Lung (tissue), 17 donors: ENCODE measurements at places on chromosomes 12 and 14. TPM values are rescaled to one million over a fixed set of nuclear protein-coding genes. Genes with fewer than 3 reads are reported as not detected.

DNA sequence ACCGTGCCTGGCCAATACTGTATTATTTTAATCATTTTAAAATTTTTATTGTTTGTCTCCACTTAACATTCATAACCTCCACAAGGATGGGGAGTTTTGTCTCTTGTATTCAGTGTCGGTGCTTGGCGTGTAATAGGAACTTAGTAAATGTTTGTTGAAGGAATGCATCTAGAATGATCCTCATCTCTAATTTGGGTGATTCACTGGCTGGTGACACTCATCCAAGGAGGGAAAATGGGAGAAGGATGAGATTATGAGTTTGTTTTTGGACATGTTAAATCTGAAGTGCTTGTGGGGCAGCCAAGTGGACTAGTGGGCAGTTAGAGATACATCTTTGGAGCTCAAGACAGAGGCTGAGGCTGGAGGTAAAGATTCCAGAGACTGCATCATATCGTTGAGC lies 5.1 kb downstream of the KLC1 start:
- H3K27me3 ChIP-seq = no peaks in the 10 kb centered on the region
- no peak for DNase-seq
- H3K27ac ChIP-seq = no peak overlapping the region
- H3K36me3 ChIP-seq = peaks cover 5% of the 10 kb centered on the region

- H3K4me3 ChIP-seq = no peak overlapping the region
- H3K27me3 ChIP-seq = no peaks in the 10 kb centered on the region
- no peaks in the 10 kb centered on the region for H3K36me3 ChIP-seq
Measured at GRCh38 chr14:104942586-104942985, 17.9 kb downstream of the PLD4 start.

GRCh38 chr12:56635806-56636674 lies 5.9 kb upstream of the BAZ2A start:
- H3K36me3 ChIP-seq = peaks cover 30% of the 10 kb centered on the region
- H3K4me1 ChIP-seq = peaks cover 53% of the 10 kb centered on the region
- H3K4me3 ChIP-seq = peak overlapping the region; percentile 74
- peak overlapping the region; percentile 77 for H3K27ac ChIP-seq
- peak; percentile 91 for DNase-seq
- no peaks in the 10 kb centered on the region for H3K27me3 ChIP-seq

DNA sequence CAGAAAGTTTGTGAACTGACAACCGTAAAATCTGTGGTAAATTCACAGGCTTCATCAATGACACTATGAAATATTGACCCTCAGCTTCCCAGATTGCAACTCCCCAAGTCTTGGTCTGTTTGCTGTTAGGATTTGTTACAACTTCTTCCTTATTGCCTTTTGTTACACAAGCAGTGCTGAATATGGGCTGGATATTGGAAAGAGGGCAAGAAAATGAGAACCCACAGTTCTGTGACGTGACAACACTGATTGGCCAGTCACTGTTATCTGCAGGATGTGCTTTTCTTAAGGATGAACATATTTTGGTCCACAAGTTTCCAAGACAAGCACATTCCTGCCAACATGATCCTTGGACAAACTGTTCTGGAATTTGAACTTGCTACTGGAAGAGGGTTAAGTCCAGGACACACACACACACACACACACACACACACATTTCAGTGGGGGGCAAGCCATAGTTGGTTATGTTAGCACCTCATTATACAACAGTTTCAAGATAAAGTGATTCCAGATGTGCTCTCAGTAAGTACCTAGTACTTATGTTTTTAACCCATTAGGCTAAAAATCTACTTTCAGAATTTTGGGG lies 16.6 kb upstream of the SLC38A2 start:
- peak; percentile 86 for DNase-seq
- H3K27ac ChIP-seq = no peak overlapping the region
- H3K27me3 ChIP-seq = no peaks in the 10 kb centered on the region
- no peak overlapping the region for H3K4me3 ChIP-seq
- H3K36me3 ChIP-seq = no peaks in the 10 kb centered on the region
- H3K4me1 ChIP-seq = peaks cover 8% of the 10 kb centered on the region

DNA sequence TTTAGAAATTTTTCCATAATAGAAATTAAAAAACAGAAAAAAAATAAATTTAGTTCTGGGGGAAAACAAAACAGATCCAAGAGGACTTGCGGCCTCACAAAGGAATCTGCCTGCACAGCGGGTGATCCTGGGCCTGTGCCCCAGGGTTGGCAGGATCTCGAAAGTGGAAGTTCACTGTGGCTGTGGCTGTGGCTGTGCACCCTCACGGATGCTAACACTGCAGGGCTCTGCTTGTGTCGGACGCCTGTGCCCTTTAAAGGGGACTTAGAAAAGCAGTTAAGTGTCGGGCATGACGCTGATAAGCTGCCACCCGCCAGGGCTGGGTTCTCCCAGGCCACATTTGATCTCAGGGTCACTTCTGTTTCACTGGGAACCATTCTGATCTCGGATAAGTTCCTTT lies 209.1 kb downstream of the TTC7B start:
- no peak for DNase-seq
- peaks cover 40% of the 10 kb centered on the region for H3K4me1 ChIP-seq
- no peak overlapping the region for H3K27ac ChIP-seq

DNA sequence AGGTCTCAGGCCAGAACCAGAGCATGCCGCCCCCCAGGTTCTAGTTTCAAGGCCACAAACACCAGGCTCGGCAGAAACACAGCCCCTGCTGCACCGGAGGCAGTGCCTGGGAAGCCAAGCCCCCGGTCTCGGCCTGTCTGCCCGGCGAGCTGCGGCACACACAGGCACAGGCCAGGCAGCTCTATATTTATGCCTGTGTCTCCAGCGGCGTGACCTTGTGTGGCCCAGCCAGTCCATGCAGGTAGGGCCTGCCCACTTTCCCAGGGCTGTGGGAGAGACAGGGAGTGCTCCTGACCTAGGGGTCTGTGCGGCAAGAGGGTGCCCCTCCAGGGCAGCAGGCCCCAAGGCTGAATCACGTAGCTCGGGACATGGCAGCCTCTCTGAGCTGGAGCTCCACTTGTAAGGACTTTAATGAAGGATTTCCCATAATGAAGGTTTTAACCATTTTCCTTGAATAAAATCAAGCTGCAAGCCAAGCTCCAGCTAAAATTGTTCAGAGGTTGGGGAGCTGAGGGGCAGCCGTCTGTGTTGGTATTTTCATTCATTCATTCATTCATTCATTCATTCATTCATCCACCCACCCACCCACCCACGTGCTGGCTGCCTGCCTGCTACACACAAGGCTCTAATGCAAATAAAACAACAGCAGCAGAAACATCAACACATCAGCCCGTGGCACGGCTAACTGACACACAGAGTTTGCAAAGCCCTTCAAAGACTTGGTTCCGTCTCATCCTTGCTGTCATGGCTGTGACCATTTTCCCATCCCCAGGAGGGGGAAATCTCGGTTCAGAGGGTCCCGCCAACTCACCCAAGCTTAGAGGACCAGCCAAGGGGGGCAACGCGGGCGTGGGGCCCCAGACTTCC lies 92.0 kb downstream of the RFLNA start:
- DNase-seq = no peak
- peak overlapping the region; percentile 73 for H3K27ac ChIP-seq
- H3K27me3 ChIP-seq = no peaks in the 10 kb centered on the region
- peaks cover 29% of the 10 kb centered on the region for H3K4me1 ChIP-seq

GRCh38 chr14:32967421-32967820 lies 28.7 kb downstream of the NPAS3 start:
- DNase-seq = no peak
- H3K27me3 ChIP-seq = no peaks in the 10 kb centered on the region
- H3K27ac ChIP-seq = no peak overlapping the region
- no peaks in the 10 kb centered on the region for H3K36me3 ChIP-seq
- no peaks in the 10 kb centered on the region for H3K4me1 ChIP-seq

DNA sequence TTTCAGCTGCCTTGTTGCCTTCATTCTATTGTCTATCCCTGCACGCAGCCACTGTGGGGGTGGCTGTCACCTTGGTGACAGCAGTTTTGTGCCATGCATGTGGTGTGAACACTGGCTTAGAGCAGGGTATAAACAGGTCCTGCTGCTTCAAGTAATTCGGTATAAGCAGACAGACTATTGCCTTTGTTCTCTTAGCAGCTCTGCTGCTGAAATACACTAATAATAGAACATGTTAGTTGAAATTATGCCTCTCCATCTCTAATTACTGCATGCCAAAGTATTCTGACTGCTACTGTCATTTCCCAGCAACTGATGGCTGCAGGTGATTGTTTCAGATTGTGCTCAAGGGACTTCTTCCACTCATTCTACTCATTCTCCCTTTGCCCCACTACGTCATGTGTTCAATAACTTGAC lies 34.6 kb downstream of the PTPRO start:
- no peaks in the 10 kb centered on the region for H3K36me3 ChIP-seq
- H3K27ac ChIP-seq = no peak overlapping the region
- DNase-seq = no peak
- H3K4me3 ChIP-seq = no peak overlapping the region
- H3K27me3 ChIP-seq = no peaks in the 10 kb centered on the region
- H3K4me1 ChIP-seq = no peaks in the 10 kb centered on the region

- no peak overlapping the region for H3K27ac ChIP-seq
- no peaks in the 10 kb centered on the region for H3K27me3 ChIP-seq
- H3K4me1 ChIP-seq = no peaks in the 10 kb centered on the region
- no peak for DNase-seq
- no peaks in the 10 kb centered on the region for H3K36me3 ChIP-seq
- H3K4me3 ChIP-seq = no peak overlapping the region
Measured at GRCh38 chr12:124316257-124316900, 21.5 kb downstream of the RFLNA start.

The CERS5 gene
- 36.7 TPM for total RNA-seq

The TOMM20L gene
- total RNA-seq = 0.74 TPM

The EIF5 gene
- total RNA-seq = 255 TPM

The CNTN1 gene
- total RNA-seq = 47.6 TPM

The PLEK2 gene
- total RNA-seq = 4.9 TPM

The KLHL33 gene
- 0.51 TPM for total RNA-seq

The AEBP2 gene
- 29.3 TPM for total RNA-seq

The USP44 gene
- total RNA-seq = 18.6 TPM
